Activated naive CD8-positive, alpha-beta T cell treated with anti-CD3 and anti-CD28 coated beads for 36 hours (primary cell): ENCODE measurements at places on chromosomes 7 and 10.

- DNase-seq: no peak
Measured at GRCh38 chr10:10786109-10787090, 231.3 kb upstream of the CELF2 start.

- DNase-seq: no peak
Measured at GRCh38 chr7:97801108-97801507, 69.2 kb downstream of the TAC1 start.

DNA sequence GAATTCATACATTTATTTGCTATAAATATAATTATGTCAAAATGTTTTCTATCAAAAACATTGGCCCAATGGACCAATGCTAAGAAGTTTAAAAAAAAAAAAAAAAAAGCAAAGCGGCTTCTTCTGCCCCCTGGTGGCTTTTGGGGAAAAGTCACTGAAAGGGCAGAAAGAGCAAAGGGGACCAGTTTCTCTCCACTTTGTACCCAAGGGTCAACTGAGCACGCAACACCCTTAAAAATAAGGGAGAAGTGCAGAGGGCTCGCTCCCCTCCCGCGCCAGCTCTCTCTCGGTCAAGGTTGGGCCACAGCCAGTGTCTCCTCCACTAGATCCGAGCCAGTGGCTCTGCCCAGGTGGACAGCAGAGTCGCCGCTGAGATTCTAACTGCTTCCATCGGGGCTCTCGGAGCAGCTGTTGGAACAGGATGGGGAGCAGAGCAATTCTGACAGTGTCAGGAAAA lies 136.4 kb upstream of the FGFR2 start:
- DNase-seq: no peak

DNA sequence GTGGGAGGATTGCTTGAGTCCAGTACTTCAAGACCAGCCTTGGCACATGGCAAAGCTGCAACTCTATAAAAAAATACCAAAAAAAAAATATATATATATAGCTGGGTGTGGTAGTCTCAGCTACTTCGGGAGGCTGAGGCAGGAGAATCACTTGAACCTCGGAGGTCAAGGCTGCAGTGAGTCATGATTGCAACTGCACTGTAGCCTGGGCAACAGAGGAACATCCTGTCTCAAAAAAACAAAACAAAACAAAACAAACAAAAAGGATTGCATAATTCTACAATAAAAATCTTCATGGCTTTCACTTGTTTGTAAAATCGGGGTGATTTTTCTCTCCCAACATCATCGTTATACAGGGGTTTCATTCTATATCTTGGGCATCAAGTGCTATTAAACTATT lies 35.1 kb downstream of the GUSB start:
- no peak for DNase-seq

DNA sequence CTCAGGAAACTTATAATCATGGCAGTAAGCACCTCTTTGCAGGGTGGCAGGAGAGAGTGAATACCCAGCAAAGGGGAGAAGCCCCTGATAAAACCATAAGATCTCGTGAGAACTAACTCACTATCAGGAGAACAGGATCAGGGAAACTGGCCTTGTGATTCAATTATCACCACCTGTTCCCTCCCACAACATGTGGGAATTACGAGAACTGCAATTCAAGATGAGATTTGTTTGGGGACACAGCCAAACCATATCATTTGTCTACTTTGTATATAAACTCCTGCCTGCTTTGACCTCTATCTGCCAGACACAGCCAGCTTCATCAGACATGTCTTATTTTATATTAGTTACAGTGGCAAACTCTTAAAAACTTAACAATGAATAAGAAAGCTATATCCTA lies 50.4 kb downstream of the ARMC3 start:
- DNase-seq: no peak

GRCh38 chr7:12133865-12134264 lies 77.2 kb upstream of the TMEM106B start:
- DNase-seq: no peak

DNA sequence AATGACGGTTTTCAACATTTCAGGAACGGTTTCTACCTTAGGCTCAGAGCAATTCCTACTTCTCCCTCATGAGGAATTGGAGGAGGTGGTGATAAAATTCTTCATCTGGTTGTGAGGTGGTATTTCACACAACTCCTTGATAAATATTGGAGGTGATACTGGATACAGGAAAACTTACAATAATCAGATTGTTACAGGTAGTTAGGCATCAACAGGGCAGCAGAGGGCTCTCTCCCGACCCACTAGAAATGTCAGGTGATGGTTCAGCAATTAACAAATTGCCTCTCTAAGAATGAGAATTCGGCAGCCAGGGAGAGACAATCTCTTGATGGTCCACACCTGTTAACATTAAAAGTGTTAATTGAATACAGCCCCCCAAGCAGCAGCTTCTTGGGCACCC lies 22.6 kb downstream of the ZNF786 start:
- DNase-seq: no peak

GRCh38 chr7:18345641-18346234 lies 149.8 kb upstream of the HDAC9 start:
- peak; percentile 5 for DNase-seq

GRCh38 chr7:106775552-106775936 lies 89.5 kb upstream of the PIK3CG start:
- no peak for DNase-seq

DNA sequence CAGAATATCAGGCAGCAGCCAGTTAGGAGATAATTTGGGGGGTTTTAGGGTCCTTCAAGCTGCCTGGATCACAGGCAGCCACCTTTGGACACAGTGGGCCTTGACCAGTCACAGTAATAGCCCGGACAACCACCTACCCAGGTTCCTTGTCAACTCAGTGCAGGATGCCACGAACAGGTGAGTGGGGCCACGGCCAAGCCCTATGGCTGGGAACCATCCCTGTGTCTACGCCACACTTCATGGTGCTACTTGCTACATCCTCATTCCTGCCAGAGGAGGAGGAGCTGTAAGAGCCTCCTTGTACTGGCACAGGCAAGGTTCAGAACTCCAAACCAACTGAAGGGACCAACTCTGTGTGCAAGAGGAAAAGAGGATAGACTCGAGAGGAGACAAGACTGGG lies 19.9 kb downstream of the ITPRIP start:
- DNase-seq: no peak

- no peak for DNase-seq
Measured at GRCh38 chr10:43765516-43765915, 116.8 kb upstream of the ZNF32 start.

- DNase-seq: no peak
Measured at GRCh38 chr10:93818086-93818485, 60.4 kb downstream of the LGI1 start.
